Activated CD4-positive, CD25-positive, alpha-beta regulatory T cell treated with anti-CD3 and anti-CD28 coated beads, Interleukin-2, amount 50 U/mL, for 16 hours (primary cell): ENCODE measurements at places on chromosomes 2 and 18.

GRCh38 chr18:28112056-28112470, 64.9 kb downstream of the CDH2 start:
- no peak for DNase-seq

DNA sequence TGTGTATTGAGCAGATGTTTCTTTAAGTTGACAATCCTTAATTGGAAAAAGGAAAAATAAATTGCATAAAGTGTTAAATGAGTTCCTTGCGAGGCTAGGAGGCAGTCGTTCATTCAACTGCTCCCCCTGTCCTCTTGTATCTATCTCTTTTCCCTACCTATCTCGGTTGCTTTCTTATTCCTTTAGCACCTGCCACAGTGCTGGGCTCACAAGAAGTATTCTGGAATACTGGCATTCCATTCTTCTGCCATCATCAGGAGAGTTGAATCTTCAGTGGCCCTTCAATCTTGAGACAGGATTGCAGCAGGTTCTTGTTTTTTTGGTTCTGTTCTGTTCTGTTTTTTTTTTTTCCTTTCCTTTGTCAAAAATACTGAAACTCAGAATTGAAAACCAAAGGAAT, 143.1 kb upstream of the AQP4 start:
- no peak for DNase-seq

- DNase-seq, result no peak
Measured at GRCh38 chr2:113757138-113757657, 756 bp upstream of the SLC35F5 start.

- DNase-seq, result no peak
Measured at GRCh38 chr2:127935337-127935736, 49.6 kb upstream of the AMMECR1L start.

- no peak for DNase-seq
Measured at GRCh38 chr2:44722026-44722625, 219.4 kb upstream of the SIX3 start.

- DNase-seq, result no peak
Measured at GRCh38 chr2:215028231-215028630, 110.2 kb downstream of the ABCA12 start.

GRCh38 chr2:68452158-68452900, 14.8 kb downstream of the FBXO48 start:
- DNase-seq, result no peak

DNA sequence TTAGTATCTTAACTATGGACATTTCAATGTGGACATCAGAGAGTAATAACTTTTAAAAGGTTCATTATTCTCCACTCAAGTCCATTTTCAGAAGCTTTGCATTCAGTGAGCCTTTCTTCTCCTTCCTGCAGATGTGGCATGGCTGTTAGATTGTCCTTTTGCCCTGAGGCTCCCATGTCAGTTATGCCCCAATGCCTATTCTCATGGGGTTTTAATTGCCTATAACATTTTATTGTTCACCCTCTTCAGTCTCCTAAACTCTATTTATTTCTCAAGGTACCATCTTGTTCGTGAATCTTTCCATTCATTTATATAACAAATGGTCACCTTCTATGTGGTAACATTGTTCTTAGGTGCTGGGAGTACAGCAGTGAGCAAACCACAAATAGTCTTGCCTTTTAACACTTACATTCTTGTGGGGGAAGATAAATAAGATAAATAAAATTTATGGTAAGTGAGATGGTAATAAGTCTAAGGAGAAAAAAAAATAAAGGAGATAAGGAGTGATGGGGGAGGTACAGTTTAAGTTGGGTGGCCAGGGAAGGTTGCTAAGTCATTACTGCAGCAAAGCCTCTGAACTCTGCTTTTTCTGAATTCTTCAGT, 277.9 kb upstream of the SIX3 start:
- DNase-seq, result no peak

- DNase-seq, result no peak
Measured at GRCh38 chr18:25798046-25798445, 292.4 kb downstream of the SS18 start.

DNA sequence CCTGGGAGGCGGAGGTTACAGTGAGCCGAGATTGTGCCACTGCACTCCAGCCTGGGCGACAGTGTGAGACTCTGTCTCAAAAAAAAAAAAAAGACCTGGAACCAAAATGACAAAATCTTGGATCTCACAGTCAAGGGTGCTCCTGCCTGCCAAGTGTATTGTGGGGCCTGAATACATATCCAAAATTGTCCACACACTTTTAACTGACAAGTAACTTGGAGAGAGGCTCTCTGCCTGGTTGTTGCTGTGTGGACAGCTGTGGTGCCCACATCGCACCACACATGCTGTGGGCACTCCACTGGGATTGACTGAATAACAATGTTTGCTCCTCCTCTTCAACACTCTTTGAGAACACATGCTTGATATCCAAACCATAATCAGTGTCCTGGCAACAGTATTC, 117.6 kb upstream of the REV1 start:
- no peak for DNase-seq

DNA sequence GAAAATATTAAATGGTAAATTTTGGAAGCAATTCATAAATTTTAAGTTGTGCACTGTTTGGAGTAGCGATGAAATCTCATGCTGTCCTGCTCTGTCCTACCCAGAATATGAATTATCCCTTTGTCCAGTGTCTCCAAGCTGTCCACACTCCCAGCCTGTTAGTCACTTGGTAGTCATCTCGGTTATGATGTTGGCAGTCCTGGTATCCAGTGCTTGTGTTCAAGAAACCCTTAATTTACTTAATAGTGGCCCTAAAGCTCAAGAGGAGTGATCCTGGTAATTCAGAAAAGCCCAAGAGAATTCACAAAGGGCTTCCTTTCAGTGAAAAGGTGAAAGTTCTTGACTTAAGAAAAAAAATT, 71.8 kb upstream of the STAM2 start:
- DNase-seq, result no peak

DNA sequence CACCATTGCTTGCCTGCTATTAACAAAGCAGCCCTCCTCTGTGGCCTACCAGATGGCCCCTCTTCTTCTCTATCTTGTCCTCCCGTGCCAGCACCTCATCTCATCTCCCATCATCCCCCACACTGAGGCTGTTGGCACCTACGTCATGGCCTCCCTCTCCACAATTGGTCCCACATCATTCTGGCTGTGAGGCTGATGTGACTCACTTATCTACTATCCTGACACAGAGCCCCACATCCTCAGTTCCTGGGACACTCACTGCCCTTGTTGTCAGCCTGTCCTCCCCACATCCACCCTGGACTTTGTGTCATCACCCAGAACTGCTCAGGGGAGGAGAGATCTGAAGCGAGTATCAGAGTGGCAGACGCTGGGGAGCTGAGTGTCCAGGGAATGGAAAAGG, 102.9 kb downstream of the MRO start:
- DNase-seq, result no peak

DNA sequence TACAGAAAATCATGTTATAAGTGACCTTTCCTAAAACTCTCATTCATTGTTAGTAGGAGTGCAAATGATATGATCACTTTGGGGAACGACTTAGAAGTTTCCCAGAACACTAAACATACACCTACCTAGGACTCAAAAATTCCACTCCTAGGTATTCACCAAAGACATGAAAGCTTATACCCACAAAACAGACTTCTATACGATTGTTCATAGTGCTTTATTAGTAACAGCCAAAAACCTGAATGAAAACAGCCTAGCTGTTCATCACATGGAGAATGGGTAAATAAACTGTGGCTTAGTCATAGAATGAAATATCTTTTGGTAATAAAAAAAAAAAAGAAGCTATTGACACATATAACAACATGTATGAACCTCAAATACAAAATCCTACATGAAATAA, 8.8 kb downstream of the NOL10 start:
- no peak for DNase-seq

- DNase-seq, result no peak
Measured at GRCh38 chr2:5359397-5359796, 332.8 kb upstream of the SOX11 start.

DNA sequence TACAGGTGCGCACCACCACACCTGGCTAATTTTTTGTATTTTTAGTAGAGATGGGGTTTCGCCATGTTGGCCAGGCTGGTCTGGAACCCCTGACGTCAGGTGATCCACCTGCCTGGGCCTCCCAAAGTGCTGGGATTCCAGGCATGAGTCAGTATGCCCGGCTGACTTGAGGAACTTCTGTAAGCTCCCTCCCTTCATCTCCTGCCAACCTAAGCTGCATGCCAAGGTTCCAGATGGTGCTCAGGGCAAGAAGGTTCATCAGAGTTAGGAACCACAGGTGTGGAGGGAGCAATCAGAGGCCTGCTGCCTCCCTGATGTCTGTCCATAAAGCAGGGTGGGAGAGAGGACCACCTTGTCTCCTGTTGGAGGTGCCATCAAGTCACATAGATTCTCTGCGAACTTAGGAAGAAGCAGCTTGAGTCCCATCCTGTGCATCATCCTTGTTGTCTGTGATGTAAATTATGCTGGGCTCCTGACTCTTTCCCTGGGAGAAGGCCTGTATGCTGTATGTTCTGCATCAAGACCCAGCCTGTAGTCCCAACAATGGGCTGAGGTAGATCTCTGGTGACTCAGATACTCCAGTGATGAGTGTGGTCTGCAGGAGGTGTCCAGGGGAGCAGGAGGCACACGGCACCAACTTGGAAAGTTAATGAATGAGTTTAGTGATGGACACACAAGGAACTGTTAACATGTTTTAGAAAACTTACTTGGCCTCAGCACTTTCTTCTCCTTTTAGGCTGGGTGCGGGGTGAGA, 53.1 kb downstream of the TMEM17 start:
- DNase-seq, result no peak

- no peak for DNase-seq
Measured at GRCh38 chr2:241733391-241734207, 831 bp upstream of the D2HGDH start.

GRCh38 chr2:208415897-208416296, 9.3 kb downstream of the PTH2R start:
- no peak for DNase-seq

GRCh38 chr2:192123847-192124246, 70.9 kb downstream of the TMEFF2 start:
- DNase-seq, result no peak

DNA sequence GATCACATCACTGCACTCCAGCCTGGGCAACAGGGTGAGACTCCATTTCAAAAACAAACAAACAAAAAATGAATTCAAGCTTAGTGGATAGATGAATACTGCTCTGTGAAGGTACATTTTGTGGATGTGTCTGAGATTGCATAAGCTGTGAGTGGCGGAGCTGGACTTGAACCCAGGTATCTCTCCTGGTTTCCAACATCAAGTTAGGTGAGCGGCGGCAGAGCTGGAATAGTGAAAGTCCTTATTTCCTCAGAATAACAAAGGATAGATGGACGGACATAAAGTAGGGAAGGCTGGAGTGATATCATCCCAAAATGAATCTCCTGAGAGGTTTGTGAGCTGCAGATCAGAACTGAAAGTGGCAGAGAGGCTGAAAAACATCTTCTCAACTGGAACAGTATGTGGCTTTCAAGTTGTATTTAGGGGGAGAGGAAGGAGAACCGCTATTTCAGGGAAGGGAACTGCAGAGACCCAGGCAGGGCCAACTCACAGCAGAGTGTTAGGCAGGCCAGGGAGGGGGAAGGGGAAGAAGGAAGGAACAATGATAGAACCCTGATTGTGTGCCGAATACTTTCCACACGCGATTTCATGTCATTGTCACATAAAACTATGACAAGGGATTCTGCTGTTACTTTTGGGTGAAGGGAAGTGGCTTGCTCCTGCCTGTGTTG, 106.2 kb downstream of the LPIN1 start:
- DNase-seq, result no peak

DNA sequence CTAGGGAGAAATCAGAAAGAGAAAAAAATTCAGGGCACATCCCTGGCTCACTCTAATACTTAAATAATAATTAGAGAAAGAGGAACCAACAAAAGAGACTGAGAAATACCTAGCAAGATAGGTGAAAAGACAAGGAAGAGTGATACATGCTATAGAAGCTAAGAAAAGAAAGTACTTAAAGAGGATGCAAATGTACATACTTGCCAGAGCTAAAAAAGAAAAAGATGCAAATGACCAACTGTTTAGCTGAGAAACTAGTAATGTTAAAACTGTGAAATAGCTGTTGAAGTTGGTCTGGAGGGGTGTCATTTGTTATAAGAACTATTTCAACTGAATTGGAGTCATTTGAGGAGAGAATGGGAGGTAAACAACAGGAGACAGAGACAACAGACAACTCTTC, 412.2 kb downstream of the SPAG16 start:
- no peak for DNase-seq

GRCh38 chr2:108905176-108905575, 83.8 kb downstream of the EDAR start:
- no peak for DNase-seq

DNA sequence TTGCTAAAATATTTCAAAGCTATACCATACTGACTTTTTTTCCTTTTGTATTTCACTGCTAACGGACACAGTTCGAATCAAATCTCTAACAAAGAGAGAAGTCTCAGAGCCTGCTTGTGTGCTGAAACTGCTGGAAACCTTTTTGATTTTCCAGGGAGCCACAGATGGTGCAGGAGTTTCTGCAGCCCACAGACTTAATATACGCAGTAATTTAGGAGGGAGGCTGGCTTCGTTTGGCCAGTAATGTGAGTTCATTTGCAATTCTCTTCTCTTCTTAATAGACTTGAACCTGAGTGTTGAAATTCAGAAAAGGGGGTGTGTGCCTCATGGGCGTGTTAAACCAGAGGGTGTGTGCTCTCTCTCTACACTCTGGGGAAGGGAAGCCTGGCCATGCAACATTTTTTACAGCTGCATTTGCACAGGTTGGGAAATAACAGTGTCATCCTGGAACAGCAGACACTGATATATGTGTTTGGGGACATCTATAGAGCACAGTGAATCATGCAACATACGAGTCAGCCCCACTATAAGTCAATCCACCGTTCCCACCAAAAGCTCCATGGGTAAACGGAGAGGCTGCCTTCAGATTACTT, 333.0 kb downstream of the CLIP4 start:
- DNase-seq, result no peak

DNA sequence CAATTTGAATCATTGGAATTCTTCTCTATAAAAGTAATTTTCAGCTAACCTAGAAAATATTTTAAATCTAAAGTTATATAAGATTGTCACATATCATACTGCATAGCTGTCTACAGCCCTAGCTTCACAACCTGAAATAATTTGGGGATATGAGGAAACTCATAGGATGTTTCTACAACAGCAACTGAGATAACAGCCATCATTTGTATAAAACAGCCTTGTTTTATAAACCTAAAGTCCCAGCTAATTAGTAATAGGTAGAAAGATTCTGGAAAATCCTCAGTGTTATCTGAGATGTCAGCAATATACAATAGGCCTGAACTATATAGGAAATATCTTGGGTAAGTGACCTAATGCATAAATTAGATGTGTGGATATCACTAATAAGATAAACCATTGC, 47.6 kb upstream of the TSPYL6 start:
- DNase-seq, result no peak

GRCh38 chr2:48984922-48985321, 169.4 kb downstream of the FSHR start:
- DNase-seq, result no peak
